ENCODE measurements at places on chromosomes 3 and 15.

- no peak for DNase-seq
Observed at GRCh38 chr15:42679285-42680141, 57.4 kb downstream of the CDAN1 start.

GRCh38 chr15:42371096-42371495 lies 11.8 kb downstream of the CAPN3 start:
- DNase-seq: no peak

- no peak for DNase-seq
Observed at GRCh38 chr3:151890721-151891141, 17.3 kb downstream of the SUCNR1 start.

DNA sequence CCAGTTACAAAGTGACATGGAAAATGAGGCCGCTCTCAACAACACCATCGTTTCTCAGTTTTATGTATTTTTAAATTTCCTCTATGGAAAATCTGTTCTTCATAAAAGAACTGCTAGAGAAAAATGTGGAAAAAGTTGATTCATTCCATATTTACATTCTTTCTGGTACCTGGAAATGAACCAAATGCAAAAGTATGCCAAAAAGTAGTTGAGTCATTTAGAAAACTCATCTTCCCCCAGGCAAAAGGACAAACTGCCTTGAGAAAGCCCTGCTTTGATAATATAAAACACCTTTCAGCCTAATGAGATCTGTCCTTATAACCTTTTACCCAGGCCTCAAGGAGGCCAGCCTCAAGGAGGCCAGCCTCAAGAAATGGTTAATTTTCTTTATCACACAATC lies 283.0 kb upstream of the VEPH1 start:
- no peak for DNase-seq

- no peak for DNase-seq
Observed at GRCh38 chr3:51712511-51712931, 5.7 kb downstream of the GRM2 start.

- no peak for DNase-seq
Observed at GRCh38 chr15:64915518-64916227, 4.0 kb downstream of the ANKDD1A start.

GRCh38 chr15:33440900-33441299 lies 130.1 kb downstream of the RYR3 start:
- DNase-seq: no peak

DNA sequence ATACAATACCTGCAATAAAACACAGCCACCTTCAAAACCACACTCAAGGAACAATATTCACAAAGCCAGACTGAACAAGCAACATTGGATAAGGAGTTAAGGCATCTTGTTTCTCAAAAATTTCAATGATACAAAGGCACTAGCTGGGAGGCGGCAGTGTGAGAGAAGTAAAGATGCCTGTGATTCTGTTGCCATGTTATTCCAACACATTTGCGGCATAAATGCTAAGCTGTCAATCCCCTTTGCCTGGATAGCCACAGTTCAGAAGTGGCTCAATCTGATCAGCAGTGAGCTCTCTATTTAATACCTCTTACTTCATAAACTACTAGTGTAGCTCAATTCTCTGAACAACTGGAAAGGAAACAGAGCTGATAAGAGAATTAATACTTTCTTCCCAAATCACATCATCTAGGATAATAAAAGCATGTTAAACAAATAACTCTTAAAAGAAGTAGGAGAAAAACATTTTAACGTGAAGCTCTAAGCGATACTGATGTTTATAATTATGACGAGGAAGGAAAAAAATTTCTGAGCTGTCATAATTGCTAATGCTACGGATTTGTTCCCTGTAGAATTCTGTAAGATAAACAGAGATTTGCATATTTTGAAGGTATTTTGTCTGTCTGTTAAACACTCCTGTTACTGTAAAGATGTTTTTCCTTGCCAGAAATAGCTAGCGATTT lies 358.4 kb downstream of the FOXP1 start:
- no peak for DNase-seq

- DNase-seq: no peak
Observed at GRCh38 chr15:85072917-85073316, 91.3 kb downstream of the PDE8A start.

DNA sequence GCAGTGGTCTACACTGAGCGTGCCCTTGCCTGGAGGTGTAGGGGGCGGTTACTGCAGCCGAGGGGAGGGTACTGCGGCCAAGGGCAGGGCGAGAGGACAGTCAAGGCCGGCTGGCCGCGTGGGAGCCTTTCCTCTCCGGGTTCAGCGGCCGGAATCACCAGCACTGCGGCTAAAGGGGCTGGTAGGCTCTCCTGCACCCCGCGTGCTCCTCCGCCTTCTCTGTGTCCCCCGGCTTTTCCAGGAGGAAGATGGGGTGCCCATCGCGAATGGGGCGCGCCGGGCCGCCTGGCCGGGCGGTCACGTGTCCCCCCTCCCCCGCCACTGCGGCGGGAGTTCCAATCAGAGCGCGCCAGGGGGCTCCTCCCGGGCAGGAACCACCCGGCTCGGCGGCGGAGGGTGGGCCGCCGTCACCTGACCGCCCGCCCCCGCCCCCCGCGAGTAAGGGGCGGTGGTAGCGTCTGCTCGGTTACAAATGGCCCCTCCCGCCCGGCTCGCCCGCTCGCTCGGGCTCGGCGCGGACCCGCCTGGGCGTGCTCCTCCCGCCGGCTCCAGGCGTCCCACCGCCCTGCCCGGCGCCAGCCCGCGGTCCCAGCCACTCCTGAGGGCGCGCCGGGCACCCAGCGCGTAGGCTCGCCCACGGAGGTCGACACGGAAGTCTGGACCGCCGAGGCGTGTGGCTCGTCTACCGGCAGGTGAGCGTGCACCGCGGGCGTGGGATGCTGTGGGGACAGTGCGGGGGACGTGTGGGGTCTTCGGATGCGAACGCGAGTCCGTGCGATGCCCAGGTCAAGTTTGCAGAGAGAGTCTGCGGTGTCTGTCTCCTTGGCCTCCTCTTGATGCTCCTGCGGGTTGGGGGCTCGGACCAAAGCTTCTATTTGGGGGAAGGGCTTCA lies 242.6 kb upstream of the TOPAZ1 start:
- DNase-seq: no peak

GRCh38 chr15:97165205-97165604 lies 795.3 kb upstream of the ARRDC4 start:
- DNase-seq: no peak

DNA sequence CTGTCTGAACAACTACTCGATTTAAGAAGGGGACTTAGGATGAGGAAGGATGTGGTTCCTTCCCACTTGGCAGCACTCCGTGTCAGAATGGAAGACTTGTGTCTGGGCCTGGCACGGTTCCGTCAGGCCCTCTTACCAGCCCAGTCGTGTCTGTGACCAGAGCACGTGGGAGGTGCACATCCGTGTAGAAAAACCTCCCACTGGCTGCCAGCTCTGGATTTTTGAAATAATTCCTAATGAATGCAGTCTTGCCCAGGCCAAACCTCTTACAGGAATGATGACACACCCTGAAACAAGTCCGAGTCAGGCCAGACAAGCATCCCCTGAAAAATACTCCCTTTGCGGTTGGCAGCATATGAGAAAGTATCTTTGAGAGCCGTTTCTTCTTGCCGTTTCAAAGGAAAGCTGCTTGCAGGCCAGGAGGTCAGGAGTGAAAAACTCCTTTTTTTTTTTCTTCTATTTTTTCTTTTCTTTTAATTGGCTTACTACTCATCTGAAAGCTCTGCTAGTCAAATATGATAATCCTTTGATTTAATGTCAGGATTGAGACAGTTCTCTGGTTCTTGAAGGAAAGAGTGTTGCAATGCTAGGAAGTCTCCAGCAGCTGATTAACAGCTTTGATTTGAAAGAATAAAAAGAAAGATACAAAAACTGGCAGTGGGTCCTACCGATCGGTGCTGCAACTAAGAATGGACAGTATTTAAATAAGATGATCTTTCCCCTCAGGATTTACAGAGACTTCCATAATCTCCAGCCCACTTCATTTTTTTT lies 19.8 kb downstream of the IL1RAP start:
- no peak for DNase-seq

- DNase-seq: no peak
Observed at GRCh38 chr3:39427506-39427905, 21.0 kb downstream of the RPSA start.

- no peak for DNase-seq
Observed at GRCh38 chr3:16419640-16420241, 93.8 kb downstream of the RFTN1 start.

GRCh38 chr15:87197981-87198380 lies 1058.6 kb downstream of the NTRK3 start:
- no peak for DNase-seq

GRCh38 chr3:139261754-139262586 lies 81.8 kb upstream of the MRPS22 start:
- DNase-seq: no peak

- no peak for DNase-seq
Observed at GRCh38 chr15:83170474-83171165, 37.0 kb downstream of the HDGFL3 start.

- no peak for DNase-seq
Observed at GRCh38 chr15:62904041-62904910, 138.3 kb upstream of the TPM1 start.

- DNase-seq: no peak
Observed at GRCh38 chr3:45646051-45646585, 43.1 kb upstream of the SACM1L start.

GRCh38 chr3:66401157-66401550 lies 99.7 kb downstream of the LRIG1 start:
- DNase-seq: no peak

DNA sequence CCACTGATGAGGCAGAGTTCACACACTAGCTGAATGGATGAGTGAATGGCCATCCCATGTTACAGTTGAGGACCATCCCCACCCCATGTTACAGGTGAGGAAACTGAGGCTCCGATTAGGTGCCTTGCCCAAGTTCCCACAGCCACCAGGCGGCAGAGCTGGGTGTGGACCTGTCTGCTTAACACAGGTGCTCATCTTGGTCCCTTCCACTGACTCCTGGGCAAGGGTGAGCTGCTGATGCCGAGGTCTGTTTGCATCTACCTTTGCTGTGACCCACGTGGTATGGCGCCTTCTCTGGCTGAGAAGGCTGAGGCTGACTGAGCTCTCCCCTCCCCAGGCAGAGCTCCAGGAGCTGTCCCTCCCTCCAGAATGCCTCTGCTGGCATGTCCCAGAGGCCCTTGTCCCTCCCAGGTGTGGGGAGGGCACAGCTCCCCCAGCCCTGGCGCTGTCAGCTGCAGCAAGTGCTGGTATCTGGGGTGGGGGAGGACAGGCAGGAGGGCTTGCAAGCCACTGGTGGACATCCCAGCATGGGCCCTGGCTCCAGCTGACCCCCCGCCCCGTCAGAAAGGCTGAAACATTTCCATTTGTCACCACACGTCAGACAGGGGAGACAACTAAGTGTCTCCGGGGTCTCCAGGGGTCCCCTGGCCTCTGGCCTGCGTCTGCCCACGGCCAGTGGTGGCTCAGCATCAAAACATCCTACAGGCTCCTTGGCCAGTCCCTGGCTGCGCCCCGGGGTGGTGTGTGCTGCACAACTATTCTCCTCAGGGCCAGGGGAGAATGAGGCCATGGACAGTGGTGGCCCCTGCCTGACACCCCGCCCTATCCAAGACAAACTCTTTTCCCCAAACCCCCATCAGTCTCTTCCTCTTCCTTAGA lies 105.4 kb downstream of the ADCY5 start:
- DNase-seq: no peak

DNA sequence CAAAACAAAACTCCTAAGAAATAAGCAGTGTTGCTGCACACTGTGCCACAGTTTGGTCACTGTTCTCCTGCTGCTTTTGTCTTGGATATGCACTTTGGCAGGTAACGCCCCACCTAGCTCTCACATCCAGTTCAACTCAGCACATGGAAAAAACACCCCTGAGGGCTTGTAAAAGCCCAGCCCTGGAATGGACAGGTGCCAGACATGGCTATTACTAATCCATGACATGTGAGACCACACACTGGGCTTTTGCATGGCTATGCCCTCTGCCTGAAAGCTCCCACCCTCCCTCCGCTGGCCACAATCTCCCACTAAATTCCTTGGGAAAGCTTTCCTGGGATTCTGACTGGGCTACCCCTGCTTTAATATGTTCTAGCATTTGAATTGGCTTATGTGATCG lies 24.7 kb upstream of the ZBED2 start:
- DNase-seq: no peak

- DNase-seq: no peak
Observed at GRCh38 chr15:91853948-91854638, 585 bp downstream of the SLCO3A1 start.

- no peak for DNase-seq
Observed at GRCh38 chr3:138434276-138434874, at the start of gene ESYT3. ESYT3 (plus strand) TSS chr3:138434616; CDS start chr3:138434799, 183 bp downstream.

DNA sequence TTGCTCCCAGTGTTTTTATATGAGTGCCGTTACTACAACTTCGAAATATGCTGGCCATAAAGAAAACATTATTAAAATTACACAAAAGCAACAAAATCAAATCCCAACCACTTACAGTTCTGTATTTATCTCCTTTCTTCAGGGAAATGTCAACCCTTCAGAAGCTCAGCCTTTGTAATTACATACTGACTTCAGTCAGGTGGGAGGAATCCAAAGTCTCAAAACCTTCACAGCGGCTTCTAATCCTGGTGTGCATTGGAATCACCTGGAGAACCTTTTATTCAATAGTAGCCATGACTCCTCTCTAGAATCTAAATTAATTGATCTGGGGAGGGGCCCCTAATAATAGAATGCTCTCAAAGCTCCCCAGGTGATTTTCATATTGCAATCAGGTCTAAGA lies 463.7 kb upstream of the ARHGEF26 start:
- no peak for DNase-seq

DNA sequence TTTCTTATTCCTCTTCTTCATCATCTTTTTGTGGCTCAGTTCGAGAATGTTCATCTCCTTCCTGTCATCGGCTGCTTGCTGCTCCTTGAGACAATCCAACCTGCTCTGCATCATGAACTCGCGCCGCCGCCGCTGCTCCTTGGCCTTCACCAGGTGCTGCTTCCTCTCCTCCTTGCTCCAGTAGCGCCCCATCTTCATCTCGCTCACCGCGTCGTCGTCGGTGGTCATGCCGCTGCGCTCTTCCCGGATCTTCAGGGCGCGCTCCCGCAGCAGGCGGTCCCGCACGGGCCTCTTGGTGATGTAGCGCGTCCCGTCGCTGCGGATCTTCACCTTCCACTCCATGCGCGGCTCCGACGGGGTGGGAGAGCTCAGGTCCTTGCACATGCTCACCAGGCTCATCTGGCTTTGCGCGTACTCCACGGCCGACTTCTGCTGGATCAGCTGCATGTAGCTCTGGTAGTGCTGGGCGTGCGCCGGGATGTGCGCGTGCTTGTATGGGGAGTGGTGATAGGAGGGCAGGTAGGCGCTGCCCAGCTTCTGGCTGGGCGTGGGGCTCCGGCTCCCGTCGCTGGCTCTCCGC lies 241.2 kb downstream of the PDZRN3 start:
- no peak for DNase-seq

DNA sequence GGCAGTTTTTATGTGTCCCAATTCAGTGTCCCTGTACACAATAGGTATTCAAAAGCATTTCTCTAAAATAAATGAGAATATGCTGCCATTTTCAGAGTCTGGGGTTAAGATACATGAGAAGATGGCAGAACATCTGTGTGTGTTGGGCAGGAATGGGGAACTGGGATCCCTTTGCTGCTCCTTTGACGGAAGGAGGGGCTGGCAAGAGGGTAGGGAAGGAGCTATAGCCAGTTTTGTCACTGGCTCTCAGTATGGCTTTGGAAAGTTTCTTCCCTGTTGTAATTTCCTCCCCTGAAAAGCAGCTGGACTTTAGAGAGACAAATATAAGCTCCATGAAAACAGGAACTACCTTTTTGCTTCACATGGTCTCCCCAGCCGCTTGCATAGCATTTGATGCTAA lies 137.5 kb upstream of the PRR23C start:
- DNase-seq: no peak
